ENCODE measurements at places on chromosomes 1 and 21.
A peak's percentile ranks its signal among the peaks of the same experiment; 100 is the strongest.

GRCh38 chr1:182109771-182110170 lies 48.3 kb upstream of the ZNF648 start:
- DNase-seq = no peak

- DNase-seq = no peak
Observed at GRCh38 chr21:14526199-14526598, 19.9 kb downstream of the SAMSN1 start.

DNA sequence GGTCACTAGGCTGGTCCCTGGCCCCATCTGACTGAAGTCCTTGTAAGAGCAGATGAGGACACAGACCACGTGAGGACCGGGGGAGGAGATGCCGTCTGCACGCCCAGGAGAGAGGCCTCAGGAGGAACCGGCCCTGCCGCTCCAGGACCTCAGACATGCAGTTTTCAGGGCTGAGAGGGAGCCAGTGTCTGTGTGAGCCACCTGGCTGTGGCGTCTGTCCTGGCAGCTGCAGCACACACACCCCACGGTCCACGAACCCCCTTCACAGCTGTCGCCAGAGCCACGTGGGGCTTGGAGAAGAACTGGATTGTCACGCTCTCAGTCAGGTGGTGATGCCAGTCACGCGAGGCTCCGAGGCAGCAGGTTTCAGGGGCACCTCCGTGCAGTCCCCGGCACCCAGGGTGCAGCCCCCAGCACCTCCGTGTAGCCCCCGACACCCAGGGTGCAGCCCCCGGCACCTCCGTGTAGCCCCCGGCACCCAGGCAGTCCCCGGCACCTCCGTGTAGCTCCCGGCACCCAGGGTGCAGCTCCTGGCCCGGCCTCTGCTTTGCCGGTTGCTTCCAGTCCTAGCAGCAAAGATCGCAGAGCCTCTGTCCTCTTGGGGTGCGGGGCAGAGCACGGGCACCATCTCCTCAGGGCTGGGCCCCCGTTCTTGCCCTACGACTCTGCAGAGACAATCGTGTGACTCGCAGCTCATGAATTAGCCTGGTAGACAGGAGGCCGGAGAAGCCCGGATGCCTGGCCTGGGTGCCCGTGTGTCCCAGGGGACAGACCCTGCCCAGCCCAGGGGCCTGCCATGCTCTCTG lies 19.0 kb upstream of the SUMO3 start:
- no peak for DNase-seq

- no peak for DNase-seq
Observed at GRCh38 chr1:229619614-229620013, 6.3 kb downstream of the TAF5L start.

DNA sequence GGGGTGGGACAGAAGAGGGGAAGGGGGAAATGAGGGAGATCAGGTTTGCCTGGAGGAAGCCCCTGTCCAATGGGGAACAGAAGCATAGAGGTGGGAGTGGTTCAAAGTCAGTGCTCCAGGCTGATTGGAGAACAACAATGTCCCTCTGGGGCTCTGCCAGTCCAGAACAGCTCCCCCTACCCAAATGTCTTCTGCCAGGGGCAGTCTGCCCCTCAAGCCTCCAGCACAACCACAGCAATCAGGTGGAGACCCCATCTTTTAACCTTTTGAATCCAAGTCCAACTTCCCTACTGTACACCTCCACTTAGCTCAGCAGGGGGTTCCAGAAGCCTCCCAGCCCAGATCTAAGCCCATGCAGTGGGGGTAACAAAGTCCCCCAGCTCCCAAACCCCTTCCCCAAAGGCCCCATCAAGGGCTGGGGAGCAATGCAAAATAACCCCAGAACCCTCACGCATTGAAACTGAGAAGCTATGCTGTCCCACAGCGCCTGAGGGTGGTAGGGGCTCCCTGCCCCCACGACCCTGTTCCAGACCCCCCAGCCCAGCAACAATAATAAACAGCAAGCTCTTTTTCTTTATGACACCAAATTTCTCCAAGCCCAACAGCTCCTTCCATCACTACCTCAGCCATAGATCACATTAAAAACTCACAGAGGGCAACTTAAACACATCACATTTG lies 3.3 kb downstream of the AHDC1 start:
- DNase-seq = no peak

DNA sequence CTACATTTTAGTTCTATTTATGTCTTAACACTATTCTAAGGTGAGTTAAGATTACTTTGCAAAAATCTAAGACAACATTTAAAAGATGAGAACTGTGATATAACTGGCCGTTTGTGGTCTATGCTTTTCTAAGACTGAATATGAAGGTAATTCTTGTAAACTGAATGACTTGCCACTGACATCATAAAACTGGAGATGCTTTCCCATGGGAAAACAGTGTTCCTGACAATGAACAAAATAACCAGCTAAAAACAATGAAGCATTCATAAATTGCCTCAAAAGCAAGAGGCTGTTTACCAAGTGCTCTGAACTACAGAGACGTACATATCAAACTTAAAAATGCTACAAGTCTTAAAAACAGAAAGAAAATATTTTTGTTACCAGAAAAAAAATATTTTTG lies 54.7 kb downstream of the APP start:
- DNase-seq = no peak

GRCh38 chr1:175195798-175196197 lies 3.2 kb upstream of the KIAA0040 start:
- DNase-seq = no peak

GRCh38 chr1:29695803-29696202 lies 459.5 kb downstream of the PTPRU start:
- no peak for DNase-seq

DNA sequence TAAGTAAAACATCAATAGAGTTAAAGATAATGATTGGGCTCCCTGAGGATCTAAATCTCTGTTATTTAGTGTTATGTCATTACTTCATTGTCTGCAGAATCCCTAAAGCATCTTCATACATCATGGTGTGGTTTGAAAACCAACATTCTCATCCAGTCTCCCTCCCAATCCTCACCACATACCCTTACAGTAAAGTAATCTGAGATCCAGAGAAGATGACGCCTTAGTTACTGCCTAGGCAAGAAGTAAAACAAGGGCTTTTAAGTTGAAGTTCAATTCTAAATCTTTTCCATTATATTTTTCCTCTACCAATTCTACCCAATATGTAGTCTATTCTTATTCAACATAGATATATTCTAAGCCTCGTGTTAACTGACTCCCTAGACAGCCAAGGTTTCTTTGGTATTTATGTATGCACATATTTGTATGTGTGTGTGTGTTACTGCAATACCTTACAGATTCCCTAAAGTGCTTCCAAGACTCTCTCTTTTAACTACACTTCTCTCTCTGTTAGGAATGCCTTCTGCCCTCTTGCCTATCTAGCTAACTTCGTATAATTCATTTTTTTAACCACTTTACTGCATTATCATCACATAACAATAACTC lies 17.3 kb downstream of the DPH5 start:
- DNase-seq = no peak

DNA sequence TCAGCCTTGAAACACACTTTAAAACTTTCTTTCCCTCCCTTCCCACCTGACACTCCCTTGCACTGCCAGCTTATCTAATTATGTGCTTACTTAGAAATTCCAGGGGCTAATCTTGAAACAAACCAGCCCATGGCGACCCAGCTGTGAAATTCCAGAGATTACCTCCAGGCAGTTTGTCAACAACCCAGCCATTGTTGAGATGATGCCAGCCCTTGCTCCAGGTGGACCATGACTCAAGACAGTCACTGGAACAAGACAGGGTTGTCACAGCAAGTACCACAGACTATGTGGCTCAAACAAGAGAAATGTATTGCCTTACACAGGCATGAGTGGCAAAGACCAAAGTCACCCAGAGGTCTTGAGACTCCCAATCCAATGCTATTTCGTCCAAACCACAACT lies 7.9 kb downstream of the FYB2 start:
- no peak for DNase-seq

- no peak for DNase-seq
Observed at GRCh38 chr1:158037866-158038359, 44.5 kb downstream of the KIRREL1 start.

GRCh38 chr1:67468066-67468718 lies 38.0 kb upstream of the SERBP1 start:
- no peak for DNase-seq

- no peak for DNase-seq
Observed at GRCh38 chr1:82318265-82318664, 517.5 kb downstream of the ADGRL2 start.

- no peak for DNase-seq
Observed at GRCh38 chr1:22494144-22494543, 42.5 kb downstream of the ZBTB40 start.

DNA sequence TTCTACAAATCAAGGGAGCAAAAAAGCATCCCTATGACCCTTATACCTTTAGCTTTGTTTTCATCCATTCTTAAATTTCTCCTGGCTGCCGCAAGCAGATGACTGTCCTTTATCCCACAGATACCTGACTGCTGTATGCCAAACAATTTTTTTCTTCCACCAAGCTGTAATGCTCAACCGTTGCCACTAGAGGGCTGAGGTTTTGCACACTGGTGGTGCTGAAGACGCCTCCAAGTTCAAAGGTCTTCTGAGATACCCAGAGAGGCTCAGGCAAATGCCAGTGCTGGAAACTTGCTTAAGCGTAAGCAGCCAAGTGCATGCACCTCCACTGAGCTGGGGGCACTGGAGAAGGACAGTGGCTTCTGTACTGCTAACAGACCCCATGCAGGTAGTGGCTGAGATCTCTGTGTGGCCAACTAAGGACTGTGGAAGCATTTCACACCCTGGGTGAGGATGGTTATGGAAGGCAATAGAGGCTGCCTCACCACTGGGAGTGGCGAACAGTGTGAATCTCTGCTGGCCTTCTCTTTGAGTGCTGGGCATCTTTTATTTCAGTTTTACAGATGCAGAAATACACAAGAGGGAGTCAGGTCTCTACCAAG lies 28.5 kb downstream of the CNIH3 start:
- peak; percentile 22 for DNase-seq

DNA sequence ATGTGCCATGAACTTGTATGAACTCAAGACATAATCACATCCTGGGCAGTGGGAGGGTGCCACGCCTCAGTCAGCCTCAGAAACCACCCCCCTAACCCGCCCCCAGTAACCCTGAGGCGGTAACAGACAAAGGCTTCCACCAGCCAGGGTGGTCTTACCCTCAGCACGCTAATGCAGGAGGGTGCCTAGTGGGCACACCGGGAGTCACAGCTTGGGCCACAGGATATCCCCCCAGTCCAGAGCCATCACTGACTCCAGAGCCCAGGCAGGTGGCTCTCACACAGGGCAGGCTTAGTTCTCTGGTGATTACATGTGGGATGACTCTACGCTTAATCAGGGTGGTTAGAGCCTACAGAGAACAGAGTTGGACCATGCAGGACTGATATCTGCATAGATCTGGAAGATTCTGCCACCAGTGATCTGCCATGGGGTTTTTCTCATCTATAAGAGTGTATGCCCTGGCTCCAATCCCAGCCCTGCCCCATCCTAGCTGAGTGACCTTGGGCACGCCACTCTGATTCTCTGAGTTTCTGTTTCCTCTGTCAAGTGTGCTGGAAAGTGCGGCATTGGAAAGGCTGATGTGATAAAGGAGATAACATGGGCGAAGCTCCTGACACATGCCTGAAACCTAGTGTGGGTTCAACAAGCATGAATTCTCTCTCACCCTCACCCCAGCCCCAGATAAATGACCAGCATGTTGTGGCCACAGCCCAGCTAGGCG lies 27.3 kb downstream of the OPTC start:
- DNase-seq = no peak

DNA sequence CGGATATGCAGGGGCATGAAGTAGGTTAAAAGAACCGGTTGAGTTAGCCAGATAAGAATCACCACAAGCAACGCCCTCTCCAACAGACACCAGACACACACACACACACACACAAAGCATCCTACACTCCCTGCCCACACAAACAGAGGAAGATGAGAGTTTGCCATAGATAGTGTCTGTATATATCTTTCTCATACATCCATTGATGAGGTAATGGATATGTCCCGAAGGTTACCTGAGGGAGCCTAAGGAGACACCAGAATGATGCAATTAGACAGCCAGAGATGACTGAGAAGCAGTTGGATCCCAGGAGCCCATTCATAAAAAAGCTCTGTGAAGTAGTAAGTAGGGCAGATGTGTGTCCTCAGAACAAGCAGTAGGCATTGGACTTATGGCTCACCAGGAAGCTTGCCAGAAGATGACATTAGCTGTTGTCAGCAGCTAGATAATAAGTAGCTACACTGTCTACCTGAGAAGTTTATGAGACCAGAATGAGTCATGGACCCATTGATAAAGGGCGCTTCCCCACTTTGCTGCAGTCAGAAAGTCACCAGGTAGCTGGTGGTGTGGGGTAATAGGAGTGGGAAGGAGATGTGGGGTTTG lies 247.0 kb downstream of the KCNT2 start:
- no peak for DNase-seq

- DNase-seq = no peak
Observed at GRCh38 chr1:150575072-150575489, 4.3 kb downstream of the MCL1 start.

DNA sequence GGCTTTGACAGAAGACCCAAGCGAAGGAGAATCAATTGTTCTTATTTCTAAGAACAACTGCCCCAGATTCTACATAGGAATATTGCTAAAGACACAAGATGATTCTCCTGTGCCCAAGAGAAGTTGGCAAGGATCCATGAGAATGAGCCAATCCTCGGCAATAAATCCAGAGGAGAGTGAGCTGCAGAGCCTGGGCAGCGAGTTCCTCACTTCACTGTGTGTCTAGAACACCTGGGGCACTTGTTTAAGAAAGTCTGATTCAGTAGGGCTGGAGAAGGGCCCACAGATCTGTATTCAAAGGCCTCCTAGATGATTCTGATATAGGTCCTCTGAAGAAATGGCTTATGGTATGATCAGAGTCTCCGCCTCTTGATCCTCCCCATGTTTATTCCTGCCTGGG lies 31.8 kb downstream of the GADD45A start:
- no peak for DNase-seq

- DNase-seq = no peak
Observed at GRCh38 chr1:30569384-30569783, 154.0 kb downstream of the MATN1 start.

DNA sequence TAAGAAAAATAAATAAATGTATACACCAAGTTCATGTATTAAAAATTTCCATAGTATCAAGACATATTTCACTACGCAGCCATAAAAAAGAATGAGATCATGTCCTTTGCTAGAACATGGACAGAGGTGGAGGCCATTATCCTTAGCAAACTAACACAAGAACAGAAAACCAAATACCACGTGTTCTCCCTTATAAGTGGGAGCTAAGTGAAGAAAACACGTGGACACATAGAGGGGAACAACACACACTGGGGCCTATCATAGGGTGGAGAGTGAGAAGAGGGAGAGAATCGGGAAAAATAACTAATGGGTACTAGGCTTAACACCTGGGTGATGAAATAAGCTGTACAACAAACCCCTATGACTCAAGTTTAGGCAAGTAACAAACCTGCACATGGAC lies 552.4 kb upstream of the PBX1 start:
- no peak for DNase-seq

All from stimulated activated CD8-positive, alpha-beta memory T cell treated with anti-CD3 and anti-CD28 coated beads, Interleukin-4, amount 100 ng/mL, for 1 hour (primary cell).